ENCODE measurements at places on chromosomes 12 and 14.

GRCh38 chr14:105471297-105471821 is 3.3 kb upstream of the CRIP2 start:
- no peak for DNase-seq

DNA sequence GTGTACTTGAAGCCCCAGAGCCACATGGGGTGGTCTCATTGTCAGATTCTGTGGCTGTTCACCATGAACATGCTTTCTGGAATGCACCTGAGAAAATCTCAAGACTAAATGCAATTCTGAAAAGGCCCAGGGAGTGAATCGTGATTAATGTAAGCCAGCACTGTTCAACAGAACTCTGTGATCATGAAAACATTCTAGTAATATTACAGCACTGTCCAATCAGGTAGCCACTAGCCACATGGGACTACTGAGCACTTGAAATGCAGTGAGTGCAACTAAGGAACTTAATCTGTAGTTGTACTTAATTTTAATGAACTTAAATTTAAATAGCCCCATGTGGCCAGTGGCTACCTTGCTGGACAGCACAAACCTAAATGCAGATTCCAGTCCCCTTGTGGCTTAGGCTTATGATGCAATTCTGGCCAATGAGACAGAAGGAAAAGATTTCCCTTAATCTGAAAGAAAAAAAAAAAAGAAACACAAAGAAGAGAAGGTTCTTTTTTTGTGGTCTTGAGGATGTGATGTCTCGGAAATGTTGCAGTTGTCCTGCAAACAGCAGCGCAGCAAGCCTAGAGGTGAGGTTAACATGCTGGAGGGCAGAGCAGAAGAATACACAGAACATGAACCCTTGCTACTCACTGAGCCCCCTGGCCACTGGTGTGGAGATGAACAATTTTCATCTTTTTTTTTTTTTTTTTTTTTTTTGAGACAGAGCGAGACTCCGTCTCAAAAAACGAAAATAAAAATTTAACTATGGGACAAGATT is 48.2 kb downstream of the SPPL3 start:
- no peak for DNase-seq

DNA sequence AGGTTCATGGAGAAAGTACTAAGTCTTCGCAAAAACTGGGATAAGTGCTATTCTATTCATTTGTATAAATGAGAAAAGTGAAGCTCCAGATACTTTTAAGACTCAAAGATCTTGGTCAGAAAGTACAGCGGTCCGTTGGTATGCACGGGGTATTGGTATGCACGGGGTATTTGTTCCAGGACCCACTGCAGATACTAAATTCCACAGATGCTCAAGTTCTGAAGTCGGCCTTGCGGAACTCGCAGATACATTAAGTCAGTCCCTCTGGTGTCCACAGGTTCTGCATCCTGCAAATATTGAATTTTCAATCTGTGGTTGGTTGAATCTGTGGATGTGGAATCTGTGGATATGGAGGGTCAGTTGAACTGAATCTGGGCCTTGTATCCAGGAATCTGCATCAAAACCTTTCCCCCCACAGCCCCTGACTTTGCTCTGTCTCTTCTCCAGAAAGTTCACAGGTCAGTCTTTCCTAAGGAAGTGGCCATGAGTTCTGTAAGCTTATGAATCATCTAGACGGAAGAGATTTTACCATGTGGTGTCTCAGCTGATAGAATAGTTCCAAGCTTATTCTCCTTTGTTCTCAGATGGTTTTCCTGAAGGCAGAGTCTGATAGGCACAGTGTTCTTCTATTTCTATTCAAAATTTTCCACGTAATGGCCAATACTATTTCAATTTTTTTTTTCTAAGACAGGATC is 274.7 kb downstream of the NEDD1 start:
- DNase-seq: no peak

DNA sequence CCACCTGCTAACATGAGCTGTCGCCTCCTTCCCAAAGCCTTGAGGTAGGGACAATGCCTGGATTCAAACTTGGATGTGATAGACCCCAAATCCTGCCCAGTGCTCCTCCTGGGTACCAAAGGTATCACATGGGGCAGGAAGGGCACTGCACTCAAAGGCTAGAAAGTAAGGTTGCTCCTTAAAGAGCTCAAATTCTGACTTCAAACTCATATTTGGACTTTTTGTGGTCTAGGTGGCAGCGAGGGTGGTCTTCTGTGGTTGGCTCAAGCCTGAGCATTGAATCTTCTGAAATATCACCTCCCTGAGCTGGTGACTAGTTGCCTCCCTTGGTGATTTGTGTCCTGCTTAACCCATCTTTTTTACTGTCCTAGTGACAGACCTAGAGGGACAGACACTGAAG is 8.3 kb upstream of the RNASE4 start:
- no peak for DNase-seq

DNA sequence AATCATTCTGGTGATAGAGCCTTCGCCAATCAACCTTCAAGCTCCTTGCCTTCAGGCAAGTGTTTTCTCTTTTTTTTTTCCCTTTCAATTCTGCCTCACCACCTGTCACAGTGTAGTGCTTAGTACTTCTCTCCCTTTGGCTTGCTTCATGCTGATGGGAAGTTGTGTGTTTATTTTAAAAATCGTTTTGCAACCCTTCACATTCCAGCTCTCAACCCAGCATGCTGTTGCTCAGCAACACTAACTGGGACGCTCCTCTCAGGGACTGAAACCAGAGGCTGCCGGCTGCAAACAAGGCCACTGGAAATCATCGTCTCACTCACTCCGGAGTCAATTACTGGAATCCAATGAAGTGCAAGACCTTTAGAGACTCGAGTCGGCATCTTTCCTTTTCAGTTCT is 342.7 kb downstream of the PRKD1 start:
- DNase-seq: peak; percentile 54

GRCh38 chr14:75064205-75064567 is 362 bp upstream of the ACYP1 start:
- DNase-seq: no peak

DNA sequence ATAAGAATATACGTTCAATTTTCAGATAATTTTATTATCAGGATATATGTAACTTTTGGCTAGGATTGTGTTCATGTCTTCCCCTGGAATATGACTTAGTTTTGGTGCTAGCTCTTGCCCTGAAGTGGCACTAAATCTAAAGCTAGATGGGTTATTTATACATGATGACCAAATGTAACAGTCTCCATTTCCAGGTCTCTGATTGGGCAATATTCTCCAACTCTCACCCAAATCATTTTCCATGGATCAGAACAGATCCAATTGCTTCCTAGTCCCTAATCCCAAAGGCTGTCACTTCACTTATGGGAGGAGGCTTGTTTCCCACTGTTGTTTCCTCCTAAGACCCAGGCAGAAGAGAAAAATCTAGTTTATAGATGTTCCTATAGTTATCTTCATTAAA is 274.6 kb upstream of the SLC16A7 start:
- no peak for DNase-seq

GRCh38 chr14:76432827-76433752 is 57.2 kb downstream of the ESRRB start:
- DNase-seq: no peak

Measured in left hindlimb (tissue), 1 donor.